Occipital lobe (tissue), 3 donors: ENCODE measurements at places on chromosomes 3 and 15. TPM values are rescaled to one million over a fixed set of nuclear protein-coding genes. Genes with fewer than 3 reads are reported as not detected.

Gene RARRES1
- 1.4 TPM for total RNA-seq

Gene SLC28A2
- not detected for total RNA-seq

DNA sequence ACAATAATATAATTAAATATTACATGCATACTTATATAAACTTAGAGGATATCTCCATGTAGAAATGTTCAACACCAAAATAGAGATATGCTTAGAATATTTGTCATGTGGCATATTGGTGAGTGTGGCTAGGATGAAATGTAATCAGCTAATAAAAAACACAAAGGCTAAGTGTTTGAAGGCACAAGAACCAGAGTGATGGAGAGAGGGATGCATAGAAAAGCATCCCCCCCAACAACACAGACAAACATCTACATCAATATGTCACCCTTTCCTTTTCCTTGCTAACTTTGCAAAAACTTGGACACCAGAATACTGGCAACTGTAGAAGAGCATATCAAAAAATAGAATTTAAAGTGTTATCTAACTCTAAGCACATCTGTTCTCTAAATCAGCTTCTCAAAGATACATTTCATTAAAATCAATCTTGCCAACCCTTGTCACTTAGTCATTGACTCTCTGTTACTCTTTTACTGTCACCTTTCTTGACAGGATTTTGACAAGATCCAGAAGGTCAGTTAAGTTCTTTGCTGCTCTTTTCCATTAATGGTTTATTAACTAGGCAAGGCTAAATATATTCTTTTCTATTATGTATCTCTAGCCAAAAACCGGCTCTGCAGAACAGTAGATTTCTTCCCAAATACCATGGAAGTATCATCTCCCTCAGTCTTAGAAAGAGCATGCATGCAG, 695.9 kb downstream of the OTOL1 start:
- no peak for DNase-seq

DNA sequence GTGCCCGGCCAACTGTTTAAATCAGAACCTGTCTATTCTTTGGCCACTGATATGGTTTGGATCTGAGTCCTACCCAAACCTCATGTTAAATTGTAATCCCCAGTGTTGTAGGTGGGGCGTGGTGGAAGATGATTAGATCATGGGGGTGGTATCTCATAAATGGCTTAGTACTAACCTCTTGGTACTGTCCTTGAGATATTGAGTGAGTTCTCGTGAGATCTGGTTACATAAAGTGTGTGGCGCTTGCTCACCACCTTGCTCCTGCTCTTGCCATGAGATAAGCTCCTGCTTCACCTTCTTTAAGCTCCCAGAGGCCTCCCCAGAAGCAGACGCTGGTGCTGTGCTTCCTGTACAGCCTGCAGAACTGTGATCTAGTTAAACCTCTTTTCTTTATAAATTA, 42.4 kb downstream of the REC114 start:
- DNase-seq: no peak

GRCh38 chr3:158267015-158267414, 157.1 kb downstream of the RSRC1 start:
- no peak for DNase-seq

- DNase-seq: no peak
Observed at GRCh38 chr3:93992207-93992606, 12.3 kb downstream of the ARL13B start.

GRCh38 chr3:172217877-172218276, 178.5 kb downstream of the FNDC3B start:
- DNase-seq: no peak

GRCh38 chr3:39423436-39423970, 17.0 kb downstream of the RPSA start:
- no peak for DNase-seq

DNA sequence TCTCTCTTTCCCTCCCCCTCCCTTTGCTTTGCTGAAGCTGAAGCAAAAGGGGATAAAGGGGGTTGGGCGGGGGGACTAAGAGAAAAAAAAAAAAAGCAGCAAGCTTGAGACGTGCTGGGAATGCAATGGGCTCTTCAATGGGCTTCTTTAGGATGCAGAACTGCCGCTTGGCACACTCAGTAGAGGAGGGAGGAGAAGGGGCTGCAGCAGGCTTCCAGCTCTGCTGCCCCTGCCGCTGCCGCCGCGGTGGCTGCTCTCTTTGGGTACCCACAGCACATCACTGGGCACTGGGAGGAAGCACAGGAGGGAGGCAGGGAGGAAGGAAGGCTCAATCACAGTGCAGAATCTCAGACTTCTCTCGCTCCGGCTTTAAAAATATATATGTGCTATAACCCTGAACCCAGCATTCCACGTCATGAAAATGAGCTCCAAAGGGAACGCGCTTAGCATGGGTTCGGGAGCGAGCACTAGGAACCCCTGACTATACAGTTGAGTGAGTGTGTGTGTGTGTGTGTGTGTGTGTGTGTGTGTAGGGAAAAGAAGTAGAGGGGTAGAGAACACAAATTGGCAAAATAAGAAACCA, 3.5 kb downstream of the SLITRK3 start:
- no peak for DNase-seq

Gene C3orf22
- not detected for total RNA-seq

DNA sequence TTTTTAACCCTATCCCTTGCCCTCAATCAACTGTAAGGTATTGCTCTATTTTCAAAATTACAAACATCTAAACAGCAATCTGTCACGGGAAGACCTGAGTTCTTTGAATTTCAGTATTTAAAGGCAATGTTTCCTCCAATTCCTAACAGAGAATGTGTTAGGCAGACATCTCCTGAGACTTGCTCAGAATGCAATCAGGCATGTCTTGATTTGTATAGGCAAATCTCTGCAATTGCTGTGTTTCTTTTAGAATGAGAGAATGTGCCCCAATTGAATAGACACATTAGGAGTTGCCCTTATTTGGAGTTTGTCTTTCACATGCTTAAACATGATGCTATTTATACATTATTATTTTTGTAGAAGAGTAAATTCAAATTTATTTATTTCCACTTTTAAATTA, 205.6 kb downstream of the CADM2 start:
- no peak for DNase-seq

- no peak for DNase-seq
Observed at GRCh38 chr3:169389925-169390253, 273.6 kb downstream of the MECOM start.

Gene OR5H14
- total RNA-seq: not detected

- DNase-seq: no peak
Observed at GRCh38 chr3:157353652-157354051, 83.0 kb upstream of the PTX3 start.

- DNase-seq: no peak
Observed at GRCh38 chr3:194998948-194999347, 272.0 kb downstream of the XXYLT1 start.

- no peak for DNase-seq
Observed at GRCh38 chr3:134615743-134616142, 35.1 kb downstream of the KY start.
